Suppressor macrophage (primary cell): ENCODE measurements at places on chromosomes 2 and 18.

DNA sequence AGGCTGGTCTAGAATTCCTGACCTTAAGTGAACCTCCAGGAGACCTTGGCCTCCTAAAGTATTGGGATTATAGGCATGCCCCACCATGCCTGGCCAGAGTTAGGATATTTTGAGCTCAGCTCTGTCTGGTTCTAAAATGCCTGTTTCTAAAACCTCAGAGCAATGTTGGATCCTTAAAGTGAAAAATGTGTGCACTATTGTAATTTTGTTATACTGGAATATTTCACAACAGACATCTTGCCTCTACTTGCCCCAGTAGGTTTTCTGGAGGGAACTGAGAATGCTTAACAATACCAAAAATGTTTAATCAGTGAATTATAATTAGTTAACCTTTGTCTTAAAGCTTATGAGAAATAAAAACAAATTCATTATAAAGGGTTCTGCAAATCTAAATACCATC, 144.6 kb upstream of the CCDC195 start:
- DNase-seq: no peak

DNA sequence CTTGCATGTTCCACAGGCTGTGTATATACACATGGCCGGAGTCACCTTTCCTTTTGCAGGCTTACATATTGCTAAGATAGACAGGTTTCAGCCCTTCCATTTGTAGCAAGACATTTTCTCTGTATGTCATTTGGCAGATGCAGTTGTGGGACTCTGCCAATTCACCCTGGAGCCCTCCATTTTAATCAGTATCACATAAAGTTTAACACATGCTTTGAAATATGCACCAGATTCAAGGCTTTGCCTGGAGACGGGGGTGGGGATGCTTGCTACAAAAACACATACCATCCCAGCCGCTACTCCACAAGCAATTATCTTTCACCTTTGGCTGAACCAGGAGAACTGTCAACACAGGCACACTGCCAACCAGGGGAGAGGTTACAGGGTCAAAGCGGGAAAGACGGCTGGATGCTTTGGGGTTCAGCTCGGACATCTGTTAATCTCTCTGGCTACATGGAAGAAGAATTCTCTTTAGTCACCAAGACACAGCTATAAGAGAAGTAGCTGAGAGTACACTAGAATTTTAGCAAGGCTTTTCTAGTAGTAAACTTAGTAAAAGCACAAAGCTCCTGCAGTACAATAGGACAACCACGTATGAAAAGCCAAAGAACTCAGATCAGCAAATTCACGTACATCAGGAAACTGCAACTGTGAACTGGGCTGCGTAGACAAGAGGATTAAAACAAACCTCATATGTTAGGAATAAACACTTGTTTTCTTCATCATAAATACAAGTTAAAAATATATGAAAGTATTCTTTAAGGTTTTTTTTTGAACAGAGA, 130.9 kb downstream of the EXOC6B start:
- no peak for DNase-seq

GRCh38 chr18:79790996-79791972, 6.5 kb upstream of the KCNG2 start:
- peak; percentile 80 for DNase-seq

DNA sequence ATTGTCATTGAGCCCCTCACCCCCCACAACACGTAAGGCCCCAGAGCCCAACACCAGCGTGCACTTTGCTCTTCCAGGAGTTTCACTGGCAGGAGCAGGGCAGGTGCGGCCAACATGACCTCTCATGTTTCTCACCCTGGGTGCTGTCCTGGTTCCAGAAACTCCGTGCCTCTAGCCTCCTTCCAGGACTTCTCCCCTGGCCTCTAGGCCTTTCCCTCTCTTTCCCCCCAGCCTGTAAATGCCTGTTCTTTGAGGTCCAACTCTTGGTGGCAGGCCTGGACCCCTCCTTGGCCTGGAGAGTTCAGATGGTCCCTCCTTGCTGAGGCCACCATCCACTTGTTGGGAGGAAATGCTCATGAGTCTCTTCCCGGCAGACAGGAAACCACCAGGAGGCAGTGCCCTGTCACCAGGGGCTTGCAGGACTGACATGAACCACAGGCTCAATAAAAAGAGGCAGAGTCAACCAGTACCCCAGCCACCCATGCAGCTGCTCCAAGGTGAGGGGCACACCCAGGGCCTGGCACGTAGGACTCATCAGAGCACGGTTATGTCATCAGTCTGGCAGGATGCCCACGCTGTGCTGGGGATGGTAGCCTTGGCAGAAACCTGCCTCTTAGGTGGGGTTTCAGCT, 1.5 kb downstream of the MALL start:
- no peak for DNase-seq

GRCh38 chr2:110897966-110898365, 165.6 kb downstream of the ACOXL start:
- DNase-seq: no peak

DNA sequence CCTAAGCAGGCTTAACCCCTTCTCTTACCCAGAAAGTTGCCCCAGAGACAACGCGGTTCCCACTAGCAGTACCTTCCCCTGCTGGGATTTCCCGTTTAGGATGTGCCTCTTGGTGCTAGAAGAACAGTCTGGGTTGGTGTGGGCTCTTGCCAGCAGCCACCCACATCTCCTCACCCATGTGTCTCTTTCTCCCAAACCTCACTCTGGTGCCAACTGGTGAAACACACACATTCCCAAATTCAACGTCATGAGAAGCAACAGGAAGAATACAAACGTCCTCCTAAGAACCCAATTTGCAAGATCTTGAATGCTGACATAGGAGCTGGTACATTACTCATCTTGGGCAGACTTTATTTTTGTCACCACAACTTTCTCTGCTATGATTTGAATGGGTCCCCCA, 36.2 kb downstream of the DIPK1C start:
- no peak for DNase-seq

GRCh38 chr2:224448236-224448635, 46.3 kb upstream of the FAM124B start:
- DNase-seq: no peak

DNA sequence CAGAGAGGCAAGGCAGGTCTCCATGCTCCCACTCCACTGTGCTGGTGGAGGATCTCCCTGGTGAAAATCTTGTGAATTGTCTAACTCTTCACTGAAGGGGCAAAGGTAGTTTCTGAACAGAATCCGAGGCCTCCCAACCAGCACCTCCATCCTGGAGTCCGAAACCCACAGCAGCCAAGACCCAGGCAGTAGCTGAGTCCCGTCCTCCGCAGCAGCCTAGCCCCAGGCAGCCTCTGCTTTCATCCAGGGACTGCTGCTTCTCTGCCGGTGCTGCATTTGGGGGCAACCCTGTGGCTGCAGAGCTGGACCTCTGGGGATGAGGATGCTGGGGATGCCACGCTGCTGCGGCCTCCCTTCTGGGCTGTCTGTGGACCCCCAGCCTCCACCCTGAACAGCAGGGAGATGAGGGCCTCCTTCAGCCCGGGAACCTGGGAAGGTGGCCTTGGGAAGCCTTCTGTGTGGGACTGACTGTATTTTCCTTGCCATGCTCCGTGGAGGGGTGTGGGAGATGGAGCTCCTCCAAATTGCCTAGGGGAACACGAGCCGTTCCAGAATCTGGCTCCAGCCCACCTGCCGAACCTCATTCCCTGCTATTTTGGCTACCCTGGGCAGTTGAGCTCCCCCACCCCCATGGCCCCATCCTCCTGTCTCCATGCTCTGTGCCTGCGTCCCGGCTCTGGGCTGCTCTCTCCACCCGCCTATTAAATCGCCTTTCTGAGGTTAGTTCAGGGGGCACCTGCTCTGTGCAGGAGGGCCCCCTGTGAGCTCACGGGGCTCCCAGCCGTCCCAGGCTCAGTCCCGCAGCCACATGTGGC, 48.2 kb downstream of the GREB1 start:
- no peak for DNase-seq

GRCh38 chr2:128771401-128771800, 452.7 kb upstream of the HS6ST1 start:
- no peak for DNase-seq

DNA sequence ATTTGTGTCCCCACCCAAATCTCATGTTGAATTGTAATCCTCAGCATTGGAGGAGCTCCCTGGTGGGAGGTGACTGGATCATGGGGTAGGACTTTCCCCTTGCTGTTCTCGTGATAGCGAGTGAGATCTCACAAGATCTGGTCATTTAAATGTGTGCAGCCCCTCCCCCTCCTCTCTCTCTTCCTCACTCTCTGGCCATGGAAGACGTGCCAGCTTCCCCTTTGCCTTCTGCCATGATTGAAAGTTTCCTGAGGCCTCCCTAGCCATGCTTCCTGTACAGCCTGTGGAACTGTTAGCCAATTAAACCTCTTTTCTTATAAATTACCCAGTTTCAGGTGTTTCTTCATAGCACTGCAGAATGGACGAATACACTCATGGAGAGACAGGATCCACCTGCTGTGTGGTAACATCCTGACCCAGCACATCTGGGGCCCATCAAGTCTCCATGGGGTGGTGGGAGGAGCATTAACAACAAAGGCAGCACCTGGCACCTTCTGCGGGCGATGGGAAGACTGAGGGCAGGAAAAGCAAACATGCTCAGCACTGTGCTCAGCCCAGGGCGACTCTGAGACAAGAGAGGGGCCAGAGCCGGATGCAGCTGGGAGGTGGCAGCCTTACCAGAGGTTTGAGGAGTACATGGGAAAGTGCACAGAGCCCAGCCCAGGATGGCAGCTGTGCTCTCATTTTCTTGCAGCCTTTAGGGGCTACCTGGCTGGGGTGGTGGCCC, 16.2 kb upstream of the ALPP start:
- DNase-seq: no peak

GRCh38 chr2:64015898-64016297, 3.3 kb downstream of the VPS54 start:
- no peak for DNase-seq

DNA sequence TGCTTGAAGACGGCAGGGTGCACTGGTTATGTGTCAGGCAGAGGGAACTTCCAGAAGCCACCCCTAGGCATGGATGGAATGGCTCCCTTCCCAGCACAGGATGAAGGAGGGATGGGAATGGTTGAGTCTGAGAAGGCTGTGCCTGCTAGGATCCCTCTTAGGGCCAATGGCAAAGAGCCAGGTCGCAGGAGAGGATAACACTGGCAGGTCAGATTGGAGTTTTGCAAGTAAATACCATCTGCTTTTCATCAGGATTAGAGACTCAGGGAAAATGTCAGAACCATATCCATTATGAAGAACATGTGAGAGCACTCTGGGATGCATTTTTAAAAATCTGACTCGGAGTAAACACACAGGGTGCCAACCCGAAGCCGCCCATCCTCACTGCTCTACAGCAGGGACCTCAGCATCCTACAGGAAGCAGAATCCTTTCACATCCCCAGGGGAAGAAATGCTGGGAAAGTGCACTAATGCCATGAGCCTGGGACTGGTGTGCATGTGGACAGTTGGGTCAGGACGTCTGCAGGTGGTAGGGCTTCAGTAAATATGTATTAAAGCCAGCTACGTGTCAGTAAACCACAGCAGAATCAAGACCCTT, 139.9 kb downstream of the MYT1L start:
- no peak for DNase-seq

DNA sequence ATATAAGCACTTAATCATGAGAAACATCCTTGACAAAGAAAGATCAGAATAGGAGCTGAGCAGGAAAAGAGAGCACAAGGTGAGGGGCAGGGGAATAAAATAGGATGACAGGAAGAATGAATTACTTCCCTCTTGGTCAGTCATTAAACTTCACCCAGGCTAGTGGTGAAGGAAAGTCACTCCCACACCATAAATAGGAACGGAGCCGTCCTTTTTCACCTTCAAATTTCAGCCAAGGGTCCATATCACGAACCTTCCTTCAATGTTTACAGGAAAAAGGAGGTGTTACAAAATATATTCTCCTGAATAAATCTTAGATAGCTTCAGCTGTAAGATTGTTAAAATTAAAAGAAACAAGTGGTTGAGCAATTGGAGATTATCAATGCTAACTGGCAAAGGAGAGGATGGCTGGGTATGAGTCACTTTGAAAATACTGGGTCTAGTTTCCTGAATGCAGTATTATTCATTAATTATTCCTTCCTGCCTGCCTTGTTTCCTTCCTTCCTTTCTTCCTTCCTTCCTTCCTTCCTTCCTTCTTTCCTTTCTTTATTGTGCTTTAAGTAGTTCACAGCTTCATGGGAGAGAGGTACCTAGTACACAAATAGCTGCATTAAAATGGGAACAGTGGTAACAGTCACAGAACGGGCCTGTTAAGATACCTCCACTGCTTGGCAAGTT, 292.3 kb upstream of the ID2 start:
- no peak for DNase-seq
